ENCODE measurements at places on chromosomes 4 and X.

GRCh38 chr4:5801696-5802095 lies 90.7 kb downstream of the EVC start:
- DNase-seq = no peak

DNA sequence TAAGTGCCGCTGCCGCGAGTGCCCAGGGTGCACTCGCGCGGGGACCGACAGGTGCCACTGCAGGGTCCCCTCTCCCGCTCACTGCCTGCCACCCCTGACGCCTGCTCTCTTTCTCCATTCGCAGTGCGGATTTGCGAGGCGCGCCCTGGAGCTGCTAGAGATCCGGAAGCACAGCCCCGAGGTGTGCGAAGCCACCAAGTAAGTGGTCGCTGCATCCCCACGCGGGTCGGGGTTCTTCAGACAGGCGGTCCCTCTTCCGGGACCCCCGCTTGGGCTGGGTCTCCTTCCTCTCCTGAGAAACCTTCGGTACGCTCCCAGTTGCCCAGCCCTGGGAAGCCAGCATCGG lies 547 bp downstream of the GUCY1A1 start:
- DNase-seq = no peak

DNA sequence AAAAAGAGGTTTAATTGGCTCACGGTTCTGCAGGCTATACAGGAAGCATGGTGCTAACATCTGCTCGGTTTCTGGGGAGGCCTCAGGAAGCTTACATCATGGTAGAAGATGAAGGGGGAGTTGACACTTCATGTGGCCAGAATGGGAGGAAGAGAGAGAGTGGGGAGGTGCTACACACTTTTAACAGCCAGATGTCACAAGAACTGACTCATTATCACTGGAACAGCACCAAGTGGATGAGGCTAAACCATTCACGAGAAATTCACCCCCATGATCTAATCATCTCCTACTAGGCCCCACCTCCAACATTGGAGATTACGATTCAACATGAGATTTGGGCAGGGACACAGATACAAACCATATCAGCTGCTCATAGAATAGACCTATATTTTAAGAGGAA lies 255.8 kb downstream of the OPHN1 start:
- DNase-seq = no peak

- DNase-seq = no peak
These were observed 6.5 kb upstream of the PSAPL1 start for GRCh38 chr4:7441201-7441600.

DNA sequence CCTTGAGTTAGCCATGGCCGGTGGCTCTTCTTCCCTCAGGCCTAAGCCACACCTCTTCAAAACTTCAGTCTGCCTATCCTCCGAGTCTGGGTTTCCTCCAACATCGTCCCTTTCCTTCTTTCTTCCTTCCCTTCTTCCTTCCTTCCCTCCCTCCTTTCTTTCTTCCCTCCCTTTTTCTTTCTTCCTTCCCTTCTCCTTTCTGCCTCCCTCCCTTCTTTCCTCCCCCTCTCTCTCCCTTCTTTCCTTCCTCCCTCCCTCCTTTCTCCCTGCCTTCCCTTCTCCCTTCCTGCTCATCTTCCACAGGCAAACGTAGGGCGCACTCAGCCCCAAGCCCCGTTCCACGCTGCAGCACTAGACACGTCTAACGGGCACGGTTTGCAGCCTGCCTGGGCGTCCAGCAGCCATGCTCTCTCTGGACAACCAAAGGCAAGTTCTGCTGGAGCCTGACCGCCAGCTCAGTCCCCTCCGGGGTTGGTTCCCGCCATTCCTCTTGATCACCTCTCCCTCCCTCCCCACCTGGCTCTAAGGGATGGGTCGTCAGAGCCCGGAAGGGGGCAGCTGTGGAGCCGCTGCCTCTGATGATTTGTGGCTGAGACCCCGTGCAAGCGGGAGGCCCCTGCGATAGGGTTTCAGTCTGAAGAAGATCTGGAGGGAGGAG lies 34.1 kb upstream of the CLDN24 start:
- no peak for DNase-seq

DNA sequence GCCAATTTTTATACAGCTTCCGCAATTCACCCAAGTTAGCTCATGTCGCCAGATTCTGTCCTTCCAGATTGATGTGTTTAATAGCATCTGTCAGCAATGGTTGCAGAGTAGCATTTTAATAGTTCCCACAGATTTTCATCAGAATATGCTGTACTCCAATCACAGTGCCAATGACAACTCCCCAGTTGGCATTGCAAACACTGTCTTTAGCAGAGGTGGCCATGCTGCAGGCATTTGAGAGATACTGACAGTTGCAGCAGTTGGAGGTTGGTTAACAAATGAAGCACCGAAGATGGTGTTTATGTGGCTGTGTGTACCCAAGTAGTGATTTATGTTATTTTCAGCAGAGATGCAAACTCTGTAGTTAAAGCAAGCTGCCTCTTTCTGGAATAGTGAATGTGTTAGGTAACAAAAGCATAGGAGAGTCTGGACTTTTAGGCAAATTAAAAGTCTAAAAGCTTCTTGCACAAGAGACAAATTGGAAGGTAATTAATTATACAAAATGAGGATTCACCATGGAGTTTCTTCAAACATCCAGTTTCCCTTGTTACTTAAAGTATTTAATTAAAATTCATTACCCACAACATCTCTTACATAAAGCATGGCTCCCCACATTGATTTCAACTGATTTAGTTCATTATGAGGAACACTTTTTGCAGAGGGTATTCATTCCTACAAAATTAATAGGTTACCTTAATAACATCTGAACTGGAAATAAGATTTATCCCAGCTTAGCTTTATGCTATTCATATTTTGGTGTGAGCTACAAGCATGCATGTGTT lies 65.2 kb downstream of the PARM1 start:
- DNase-seq = no peak

DNA sequence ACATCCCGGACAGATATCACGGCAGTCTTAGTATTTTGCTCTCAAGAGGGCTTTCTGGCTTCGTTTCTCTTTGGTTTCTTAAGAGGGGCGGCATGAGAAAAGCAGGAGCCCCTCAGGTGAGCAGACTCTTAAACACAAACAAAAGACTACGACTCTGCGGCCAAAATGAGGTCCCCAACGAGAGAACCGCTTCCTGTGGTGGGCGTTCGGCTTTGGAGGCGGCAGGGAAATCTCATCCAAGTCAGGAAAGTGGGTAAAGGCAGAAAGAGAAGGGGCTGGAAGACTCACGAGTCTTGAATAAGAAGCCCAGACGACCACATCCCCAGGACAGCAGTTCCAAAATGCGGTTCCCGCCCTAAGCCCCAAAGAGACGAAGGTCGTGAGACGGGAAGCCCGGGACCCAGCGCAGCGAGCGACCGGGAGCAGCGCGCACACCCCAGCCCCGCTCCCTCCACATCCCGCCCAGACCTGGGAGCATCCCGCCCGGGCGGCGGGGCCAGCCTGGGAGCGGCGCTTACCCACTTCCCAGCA lies 409 bp downstream of the UGDH start:
- DNase-seq = no peak

DNA sequence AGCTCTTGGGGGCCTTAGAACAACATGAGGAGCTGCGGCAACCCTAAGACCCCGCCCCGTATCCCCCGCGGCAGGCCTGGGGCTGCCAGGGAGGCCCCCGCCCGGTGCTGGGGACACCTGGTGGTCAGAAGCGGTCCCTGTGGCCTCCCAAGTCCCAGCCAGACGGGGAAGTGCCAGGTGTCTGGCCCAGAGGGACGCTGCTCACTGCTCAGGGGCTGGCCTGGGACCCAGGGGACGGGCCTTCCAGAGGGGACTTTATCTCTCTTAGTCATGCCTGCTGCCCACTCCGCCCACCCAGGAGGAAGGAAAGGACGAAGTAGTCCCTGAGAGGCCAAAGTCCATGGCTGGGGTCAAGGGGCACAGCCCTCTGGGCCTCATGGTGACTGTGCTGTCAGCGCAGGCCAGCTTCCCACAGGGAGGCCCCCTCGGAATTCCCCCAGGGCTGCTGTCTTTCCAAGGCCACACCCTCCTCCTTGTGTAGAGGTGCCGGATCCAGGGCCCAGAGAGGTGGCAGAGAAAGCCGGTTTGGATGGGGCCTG lies 31.0 kb upstream of the HTRA3 start:
- DNase-seq = no peak

- no peak for DNase-seq
These were observed 15.8 kb upstream of the SLC25A4 start for GRCh38 chr4:185127021-185127925.

- no peak for DNase-seq
These were observed 282.7 kb downstream of the DKK2 start for GRCh38 chr4:106753426-106753825.
